ENCODE measurements at places on chromosomes 13 and 19. TPM values are rescaled to one million over a fixed set of nuclear protein-coding genes. Genes with fewer than 3 reads are reported as not detected.

ERICH4 gene
- not detected for total RNA-seq

CGB8 gene
- total RNA-seq = not detected

SOX21 gene
- not detected for total RNA-seq

CDX2 gene
- not detected for total RNA-seq

OLFM4 gene
- total RNA-seq = 1.6 TPM

All from gastrocnemius medialis (tissue), 4 donors.